ENCODE measurements at places on chromosomes 12 and 14. TPM values are rescaled to one million over a fixed set of nuclear protein-coding genes. Genes with fewer than 3 reads are reported as not detected.

DNA sequence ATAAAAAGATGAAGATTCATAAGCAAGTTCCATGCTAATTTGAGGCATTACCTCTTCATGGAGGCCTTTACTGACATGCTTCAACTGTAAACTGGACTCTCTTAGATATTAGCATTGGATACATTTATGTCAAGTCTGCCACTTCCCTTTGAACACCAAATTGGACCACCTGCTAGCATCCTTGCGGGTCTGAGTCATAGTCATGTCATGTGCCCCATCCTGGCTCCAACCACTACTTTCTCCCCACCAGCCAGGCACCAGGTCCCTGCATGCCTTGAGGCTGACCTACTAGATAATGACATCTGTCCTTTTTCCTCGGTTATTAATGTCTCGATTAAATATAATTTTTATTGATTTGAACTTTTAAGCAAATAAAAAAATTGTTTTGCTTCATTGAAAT is 32.9 kb upstream of the EEA1 start:
- no peak for DNase-seq

DNA sequence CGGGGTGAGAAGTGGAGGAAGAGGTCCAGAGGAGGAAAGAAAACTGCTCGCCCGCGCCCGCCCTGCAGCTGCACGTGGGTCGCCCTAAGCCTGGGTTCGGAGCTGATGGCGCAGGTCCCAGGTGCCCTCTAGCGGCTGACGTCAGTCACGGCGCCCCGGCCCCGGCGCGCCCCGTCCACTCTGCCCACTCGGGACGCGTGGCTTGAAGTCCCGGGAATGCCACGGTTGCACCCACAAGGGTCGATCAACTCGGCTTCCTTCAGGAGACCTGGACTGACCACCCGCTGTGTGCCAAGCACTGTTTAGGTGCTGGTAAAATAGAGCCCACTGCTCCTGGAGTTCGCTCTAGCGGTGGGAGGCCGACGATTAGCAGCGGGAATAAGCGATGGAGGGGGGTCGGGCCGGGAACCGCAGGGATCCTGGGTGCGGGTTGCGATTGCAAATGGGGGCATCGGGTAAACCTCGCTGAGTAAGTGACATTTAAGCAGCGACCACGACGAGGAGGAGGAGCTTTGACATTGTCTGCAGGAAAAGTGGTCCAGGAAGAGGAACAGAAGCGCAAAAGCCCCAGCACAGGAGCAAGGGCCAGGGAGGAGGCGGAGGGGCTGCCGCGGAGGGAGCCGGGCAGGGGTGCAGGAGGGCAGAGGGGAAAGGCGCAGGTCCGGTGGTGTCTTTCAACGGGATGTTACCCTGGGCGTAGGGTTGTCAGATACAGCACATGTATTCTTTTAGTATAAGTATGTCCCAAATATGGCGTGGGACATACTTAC is 5.1 kb upstream of the ZNF839 start:
- DNase-seq = peak; percentile 87

DNA sequence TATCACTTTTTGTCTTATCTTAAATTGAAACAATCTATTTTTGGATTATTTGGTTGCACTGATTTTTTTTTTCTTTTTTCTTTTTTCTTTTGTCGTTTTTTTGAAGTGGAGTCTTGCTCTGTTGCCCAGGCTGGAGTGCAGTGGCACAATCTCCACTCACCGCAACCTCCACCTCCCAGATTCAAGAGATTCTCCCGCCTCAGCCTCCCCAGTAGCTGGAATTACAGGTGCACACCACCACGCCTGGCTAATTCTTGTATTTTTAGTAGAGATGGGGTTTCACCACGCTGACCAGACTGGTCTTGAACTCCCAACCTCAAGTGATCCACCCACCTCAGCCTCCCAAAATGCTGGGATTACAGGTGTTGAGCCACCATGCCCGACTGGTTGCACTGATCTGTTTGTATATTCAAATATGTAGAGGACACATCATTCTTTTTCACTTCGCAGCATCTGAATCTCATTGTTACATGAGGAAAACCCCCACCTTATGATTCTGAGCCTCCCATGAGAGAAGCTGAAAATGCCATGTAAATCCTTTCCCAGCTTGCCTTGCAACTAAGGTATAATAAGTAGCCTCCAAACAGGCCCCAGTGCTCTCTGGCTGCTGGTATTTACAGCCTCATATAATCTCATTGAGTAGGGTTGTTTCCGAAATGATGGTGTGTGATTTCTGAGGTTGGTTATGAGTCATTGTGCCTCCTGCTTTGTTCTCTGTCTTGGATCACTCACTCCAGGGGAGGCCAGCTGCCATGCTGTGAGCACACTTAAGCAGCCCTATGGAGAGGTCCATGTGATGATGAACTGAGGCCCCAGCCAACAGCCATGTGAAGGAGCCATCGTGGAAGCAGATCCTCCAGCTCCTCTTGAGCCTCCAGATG is 5.2 kb upstream of the HSP90B1 start:
- DNase-seq = no peak

DNA sequence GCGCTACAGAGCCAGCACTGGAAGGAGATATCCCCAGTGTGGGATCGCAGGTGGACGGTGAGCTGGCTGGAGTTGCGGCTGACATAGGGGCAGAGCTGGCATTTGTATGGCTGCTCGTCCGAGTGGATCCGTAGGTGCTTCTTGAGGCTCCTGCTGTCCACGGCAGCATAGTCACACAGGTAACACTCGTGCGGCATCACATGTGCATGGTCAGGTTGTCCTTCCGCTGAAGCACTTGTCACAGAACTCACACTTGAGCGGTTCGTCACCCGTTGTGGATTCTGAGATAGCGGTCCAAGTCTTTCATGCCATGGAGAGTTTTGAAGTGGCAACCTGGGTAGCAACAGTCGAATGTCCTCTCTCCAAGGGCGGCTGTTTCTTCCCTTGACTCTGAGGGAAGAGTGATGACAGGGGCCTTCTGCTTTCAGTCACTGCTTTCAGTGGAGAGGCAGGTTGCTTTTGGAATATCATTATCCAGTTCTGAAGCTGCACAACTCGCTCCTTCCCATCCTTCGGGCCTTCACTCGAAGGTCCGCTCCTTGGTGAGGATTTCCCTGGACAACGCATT is 37.0 kb upstream of the SAV1 start:
- DNase-seq = no peak

GRCh38 chr14:90179357-90179756 is 77.0 kb upstream of the PSMC1 start:
- no peak for DNase-seq

GRCh38 chr12:130227641-130228040 is 65.4 kb downstream of the FZD10 start:
- DNase-seq = no peak

- peak; percentile 78 for DNase-seq
Measured at GRCh38 chr14:21104448-21105060, 3.7 kb downstream of the TMEM253 start.

DNA sequence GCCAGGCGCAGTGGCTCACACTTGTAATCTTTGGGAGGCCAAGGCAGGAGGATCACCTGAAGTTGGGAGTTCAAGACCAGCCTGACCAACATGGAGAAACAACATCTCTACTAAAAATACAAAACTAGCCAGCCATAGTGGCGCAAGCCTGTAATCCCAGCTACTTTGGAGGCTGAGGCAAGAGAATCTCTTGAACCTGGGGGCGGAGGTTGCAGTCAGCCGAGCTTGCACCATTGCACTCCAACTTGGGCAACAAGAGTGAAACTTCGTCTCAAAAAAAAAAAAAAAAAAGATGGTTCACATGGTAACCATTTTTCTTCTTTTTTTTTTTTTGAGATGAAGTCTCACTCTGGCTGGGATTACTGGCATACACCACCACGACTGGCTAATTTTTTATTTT is 35.3 kb downstream of the SLC2A14 start:
- DNase-seq = no peak

- DNase-seq = no peak
Measured at GRCh38 chr12:124004233-124004875, 31.3 kb downstream of the ZNF664 start.

GRCh38 chr14:37595809-37596621 is 586 bp downstream of the TTC6 start:
- DNase-seq = no peak

DNA sequence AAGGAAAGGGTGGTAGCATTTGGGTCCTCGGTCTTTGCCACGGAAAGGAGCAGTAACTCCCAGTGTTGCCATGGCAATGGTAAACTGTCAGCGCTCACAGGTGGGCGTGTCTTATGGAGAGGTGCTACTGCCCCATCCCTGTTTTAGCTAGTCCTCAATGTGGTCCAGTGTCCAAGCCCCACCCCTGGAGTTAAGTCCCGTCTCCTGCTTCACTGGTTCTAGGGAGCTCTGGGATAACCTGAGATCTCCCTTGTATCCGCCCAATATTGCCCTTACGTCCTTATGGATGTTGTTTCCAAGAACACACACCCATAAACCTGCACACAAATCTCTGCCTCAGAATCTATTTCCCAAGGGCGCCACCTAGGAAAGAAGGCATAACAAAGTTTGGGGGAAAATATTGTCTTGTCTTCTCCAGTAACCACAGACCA is 64.2 kb downstream of the SPRING1 start:
- no peak for DNase-seq

GRCh38 chr12:31524791-31525495 is 66.0 kb downstream of the DENND5B start:
- no peak for DNase-seq

DNA sequence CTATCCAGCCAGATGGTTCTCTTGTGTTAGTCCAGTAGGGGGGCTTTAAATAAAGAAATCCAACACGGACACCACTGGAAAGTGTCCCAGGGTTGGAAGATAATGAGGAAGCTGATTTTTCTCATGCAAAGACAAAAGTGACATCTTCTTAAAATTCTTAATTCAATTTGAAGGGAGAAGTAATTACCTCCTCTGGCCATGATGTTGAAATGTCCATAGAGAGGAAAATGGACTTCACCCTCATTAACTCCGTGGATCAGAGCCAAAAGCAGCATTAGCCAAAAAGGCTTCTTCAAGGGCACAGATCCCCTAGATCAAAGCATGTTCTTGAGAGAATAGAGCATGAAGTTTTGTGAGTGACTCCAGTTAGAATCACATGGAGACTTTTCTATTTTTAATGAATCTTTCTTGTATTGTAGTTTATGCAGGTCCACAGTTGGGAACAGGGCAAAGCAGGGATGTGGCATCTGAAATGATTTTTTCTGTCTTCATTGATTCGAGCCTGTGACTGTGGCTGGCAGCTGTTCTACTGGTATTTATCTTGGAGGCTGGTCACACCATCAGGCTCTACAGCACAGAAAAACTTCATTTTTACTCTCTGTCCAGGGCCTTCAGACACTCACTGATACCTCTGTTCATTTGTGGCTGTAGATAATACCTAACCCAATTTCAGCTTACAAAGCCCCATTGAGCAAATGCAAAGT is 1002.5 kb downstream of the AACS start:
- DNase-seq = no peak

DNA sequence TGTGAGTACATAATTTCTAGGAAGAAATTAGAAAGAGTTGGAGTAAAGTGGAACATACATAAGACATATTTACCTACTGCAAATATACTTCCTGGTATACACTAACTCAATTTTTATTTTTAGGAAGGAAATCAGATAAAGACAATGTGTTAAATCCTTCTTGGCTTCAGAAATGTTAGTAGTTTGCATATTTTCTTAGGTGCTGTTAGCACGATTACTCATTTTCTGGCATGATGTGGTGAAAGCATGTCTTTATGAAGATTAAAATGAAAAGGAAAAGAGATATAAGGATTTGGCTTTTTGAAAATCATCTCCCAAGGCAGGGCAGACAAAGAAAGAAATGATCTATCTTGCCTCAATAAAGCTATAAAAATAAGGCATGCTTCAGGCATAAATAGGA is 287.6 kb upstream of the E2F7 start:
- no peak for DNase-seq

- peak; percentile 92 for DNase-seq
Measured at GRCh38 chr12:124422570-124423523, 128.0 kb downstream of the RFLNA start.

- DNase-seq = no peak
Measured at GRCh38 chr12:96198965-96199364, 4.8 kb downstream of the ELK3 start.

GRCh38 chr12:55659486-55660385 is 23.0 kb downstream of the OR10P1 start:
- DNase-seq = no peak

DNA sequence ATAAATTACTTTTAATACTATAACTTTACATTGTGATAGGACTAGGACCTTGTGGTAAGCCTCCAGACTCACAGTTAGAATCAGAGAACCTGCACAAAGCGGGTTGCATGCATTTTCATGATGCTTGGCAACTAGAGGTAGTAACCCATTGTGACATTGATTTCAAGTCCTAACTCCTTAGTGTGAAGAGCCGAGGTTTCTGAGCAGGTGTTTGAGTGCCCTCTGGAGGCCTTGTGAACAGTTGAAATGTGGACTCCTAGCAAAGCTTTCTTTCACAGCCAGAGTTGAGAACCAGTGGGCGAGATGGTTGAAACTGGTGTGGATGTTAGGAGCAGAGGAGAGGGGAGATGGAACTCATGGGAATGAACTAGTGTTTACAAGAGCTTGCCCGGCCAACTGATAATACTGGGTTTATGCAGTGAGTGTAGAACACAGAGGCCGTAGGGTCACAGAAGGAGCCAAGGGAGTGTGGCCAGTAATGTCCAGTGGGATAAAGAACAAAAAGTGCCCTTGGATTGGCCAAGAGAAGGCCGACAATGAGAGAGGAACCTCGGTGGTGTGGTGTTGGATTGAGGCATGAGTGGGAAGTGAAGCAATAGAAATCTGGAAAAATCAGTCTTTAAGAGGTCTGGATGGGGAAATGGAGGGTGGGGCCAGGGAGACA is 10.9 kb downstream of the ZNF664 start:
- no peak for DNase-seq

GRCh38 chr14:61609884-61610283 is 85.4 kb upstream of the HIF1A start:
- no peak for DNase-seq

- DNase-seq = no peak
Measured at GRCh38 chr14:100526057-100526456, 61.2 kb downstream of the BEGAIN start.

Gene KRT83
- polyA plus RNA-seq = not detected

Gene PSMB11
- not detected for polyA plus RNA-seq

Gene PYGL
- polyA plus RNA-seq = 29.0 TPM

Gene KRT78
- not detected for polyA plus RNA-seq

Gene ANKS1B
- polyA plus RNA-seq = 2.6 TPM

Gene AKAP5
- 0.81 TPM for polyA plus RNA-seq

Gene CD163
- 14.6 TPM for polyA plus RNA-seq
